ENCODE measurements at places on chromosomes 1 and 21. TPM values are rescaled to one million over a fixed set of nuclear protein-coding genes. Genes with fewer than 3 reads are reported as not detected.

DNA sequence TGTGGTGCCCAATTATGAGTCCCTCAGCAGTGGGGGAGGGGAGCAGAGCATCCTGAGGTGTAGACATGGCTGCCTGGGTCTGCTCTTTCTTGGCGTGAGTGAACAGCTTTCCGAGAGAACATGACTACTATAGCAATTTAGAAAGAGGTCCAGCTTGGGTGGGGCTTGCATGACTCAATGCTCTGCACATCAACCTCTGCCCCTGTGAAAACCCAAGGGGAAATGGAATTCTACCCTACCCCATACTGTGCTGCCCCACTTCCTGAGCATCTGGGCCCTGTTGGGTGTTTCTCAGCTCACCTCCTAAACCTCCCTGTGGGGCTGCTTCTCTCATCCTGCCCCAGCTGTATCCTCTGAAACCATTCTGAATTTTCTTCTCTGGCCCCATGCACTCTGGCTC, 8.2 kb upstream of the AZIN2 start:
- DNase-seq = no peak

The AMY1C gene
- polyA plus RNA-seq = not detected

The MX2 gene
- polyA plus RNA-seq = 1.1 TPM

The MECR gene
- 22.8 TPM for polyA plus RNA-seq

DNA sequence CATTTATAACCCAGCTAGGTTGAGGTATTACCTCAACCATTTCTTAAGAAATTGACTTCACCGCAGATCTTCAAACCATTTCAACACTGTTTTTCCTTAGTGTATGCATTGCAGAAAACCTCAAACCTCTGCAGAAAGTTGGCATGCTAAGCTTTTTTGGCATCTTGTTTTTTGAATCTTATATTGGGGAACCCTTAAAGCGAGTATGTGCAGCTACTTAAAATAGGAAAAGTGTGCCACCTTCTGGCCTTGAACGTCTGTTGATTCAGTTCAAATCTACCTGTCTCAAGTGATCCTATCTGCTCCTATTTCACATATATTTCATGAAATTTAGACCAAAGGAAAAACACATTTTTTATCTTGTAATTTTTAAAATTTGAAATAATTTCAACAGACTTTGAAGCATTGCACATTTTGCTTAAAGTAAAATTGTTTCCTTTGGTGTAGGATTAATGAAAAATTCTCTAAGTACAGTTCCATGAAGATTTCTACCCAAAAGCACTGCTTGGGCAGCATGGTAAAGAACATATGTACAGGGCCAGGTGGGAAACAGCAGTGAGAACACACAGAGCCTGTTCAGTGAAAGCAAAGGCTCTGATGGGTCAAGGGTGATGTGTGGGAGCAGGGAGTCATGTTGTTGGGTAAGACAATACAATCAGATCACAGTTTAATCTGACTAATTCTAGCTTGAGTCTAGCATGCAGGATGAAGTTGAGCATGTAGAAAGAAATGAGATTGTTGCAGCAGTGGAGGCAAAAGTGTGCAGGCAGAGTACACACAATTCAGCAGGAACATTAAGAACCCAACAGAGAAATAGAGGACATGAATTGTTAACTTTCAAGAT, 17.2 kb downstream of the HENMT1 start:
- DNase-seq = peak; percentile 33

DNA sequence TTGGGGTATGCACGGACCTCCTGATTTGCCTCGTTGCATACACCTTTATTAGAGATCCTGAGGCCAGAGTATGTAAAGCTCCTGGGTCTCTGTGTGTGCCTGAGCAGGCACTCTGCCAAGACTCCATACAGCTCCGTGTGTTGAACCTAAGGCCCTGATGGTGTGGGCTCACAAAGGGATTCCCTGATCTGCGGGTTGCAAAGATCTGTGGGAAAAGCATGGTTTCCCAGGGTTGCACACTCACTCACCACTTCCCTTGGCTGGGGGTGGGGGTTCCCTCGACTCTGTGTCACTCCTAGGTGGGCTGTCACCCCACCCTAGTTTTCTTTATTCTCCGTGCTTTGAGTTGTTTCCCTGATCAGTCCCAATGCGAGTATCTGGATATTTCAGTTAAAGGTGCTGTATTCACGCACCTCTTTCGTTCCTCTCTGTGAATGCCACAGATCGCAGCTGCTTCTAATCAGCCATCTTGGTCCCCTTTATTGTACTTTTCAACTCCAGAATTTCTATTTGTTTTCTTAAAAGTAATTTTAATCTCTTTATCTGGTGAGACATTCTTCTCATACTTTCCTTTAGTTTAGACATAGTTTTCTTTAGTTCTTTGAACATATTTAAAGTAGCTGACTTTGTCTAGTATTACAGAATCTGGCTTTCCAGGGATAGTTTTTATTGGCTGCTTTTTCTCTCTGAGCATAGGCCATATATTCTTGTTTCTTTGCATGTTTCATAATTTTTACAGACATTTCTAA, 39.0 kb upstream of the F3 start:
- no peak for DNase-seq

GRCh38 chr1:182147136-182147820, 85.8 kb upstream of the ZNF648 start:
- no peak for DNase-seq

GRCh38 chr1:172221436-172221835, 199.0 kb upstream of the C1orf105 start:
- DNase-seq = no peak

GRCh38 chr1:25570798-25571521, 27.6 kb downstream of the LDLRAP1 start:
- DNase-seq = no peak

GRCh38 chr1:212699104-212699624, 476 bp downstream of the BATF3 start:
- DNase-seq = no peak

The CELA2B gene
- 0.79 TPM for polyA plus RNA-seq

DNA sequence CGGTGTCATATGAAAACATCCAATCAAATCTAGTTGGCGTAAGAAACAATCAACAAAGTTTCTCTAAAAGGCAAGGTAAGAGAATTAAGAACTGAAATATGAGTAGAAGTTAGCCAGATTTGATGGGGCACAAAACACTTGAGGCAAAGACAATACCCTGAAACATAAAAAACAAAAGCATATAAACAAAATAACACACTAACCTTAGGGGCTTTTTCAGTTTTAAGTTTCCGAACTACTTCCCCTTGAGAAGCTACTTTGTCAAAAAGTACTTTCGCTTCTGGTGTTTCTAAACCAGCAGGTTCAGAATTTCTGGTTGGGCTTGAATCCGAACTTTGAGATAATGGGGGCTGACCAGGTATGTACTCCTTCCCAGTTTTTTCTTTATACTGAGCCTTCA, 57.9 kb downstream of the EPRS1 start:
- no peak for DNase-seq

The MTF2 gene
- 47.9 TPM for polyA plus RNA-seq

DNA sequence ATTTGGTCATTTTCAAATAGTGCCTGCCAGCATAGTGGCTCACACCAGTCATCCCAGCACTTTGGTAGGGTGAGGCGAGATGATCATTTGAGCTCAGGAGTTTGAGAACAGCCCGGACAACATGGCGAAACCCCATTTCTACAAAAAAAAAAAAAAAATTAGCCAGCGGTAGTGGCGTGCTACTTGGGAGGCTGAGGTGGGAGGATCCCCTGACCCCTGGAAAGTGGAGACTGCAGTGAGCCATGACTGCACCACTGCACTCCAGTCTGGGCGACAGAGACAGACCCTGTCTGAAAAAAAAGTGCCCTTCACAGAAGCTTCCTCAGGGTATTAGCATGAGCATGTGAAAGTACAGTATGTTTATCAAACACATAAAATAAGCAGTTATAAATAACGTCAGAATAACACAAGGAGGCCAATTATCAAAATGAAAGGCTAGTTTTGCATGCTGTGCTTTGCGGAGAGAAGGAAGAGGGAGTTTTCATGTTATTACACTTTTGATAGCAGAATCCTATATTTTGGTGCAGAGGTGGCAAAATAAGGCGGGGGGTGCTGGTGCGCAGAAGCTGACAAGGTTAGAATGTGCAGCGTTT, 781 bp upstream of the METTL13 start:
- DNase-seq = peak; percentile 17

DNA sequence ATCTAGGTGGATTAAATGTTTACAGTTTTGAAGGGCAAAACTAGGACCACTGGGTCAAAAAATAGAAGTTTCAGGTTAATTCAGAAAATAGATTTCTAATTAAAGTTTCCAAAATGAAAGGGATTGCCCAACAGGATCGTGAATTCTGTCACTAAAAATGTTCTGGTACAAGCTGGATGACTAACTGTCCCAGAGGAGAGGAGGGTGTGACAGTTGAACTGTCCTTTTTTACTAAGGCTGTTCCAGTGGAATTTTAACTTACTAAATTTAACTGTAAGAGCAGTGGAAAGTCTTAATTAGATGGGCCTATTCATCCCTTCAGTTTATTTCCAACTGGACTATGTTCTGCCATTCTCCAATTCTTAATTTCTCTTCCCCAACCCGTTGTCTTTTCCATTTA, 7.2 kb downstream of the SNX7 start:
- no peak for DNase-seq

The MAEL gene
- polyA plus RNA-seq = 3.2 TPM

The KCNT2 gene
- 13.2 TPM for polyA plus RNA-seq

DNA sequence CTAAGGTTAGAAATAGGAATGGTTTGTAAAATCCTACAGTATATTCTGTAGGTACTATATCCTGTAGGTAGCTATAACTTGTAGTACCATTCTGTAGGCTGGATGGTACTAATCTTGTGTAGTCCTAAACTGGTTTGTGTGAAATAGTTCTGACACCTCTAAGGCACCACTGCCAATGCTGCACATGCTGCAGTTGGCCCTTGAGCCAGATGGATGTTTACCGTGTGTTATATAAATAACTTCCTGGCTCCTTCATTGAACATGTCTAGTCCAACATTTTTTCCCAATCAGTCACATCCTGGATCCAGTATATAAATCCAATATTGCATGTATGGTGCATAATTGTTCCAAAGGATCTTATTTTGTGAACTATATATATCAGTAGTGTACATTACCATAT, 89.5 kb upstream of the GNG4 start:
- no peak for DNase-seq

The LCE2B gene
- not detected for polyA plus RNA-seq

DNA sequence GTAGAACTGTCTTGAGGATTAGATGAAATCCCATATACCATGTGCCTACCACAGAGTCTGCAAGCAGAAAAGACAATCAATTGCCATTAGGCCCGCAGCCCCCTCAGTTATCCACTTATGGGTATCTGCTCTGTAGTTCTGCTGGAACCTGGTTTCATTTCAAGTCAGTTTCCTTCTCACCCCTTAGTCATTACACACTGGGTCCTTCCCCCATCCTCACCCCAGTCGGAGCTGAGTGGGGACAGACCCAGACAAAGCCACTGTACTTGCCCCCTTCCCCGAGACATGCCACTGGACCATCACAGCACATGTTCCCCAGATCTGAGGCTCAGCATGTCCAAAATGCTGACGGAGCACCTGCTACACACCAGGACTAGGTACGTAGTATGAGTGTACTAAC, 21.2 kb downstream of the PGLYRP3 start:
- DNase-seq = no peak

DNA sequence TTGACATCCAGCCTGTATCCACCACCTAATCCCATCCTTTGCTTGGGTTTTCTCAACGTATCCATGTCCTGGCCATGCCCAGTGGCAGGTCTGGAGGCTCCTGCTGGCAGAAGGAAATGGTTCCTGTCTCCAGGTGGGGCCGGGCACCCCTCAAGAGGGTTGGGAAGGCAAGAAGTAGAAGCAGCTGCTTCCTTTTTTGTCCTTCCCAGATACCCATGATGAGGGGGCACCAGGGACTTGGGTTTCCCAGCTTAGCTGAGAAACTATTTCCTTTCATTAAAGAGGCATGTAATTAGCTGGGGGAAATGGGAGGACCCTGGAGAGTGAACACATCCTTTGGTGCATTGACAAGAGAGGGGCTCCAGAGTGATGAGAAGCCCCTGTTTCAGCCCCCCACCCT, 21.1 kb upstream of the SLC45A3 start:
- DNase-seq = no peak

DNA sequence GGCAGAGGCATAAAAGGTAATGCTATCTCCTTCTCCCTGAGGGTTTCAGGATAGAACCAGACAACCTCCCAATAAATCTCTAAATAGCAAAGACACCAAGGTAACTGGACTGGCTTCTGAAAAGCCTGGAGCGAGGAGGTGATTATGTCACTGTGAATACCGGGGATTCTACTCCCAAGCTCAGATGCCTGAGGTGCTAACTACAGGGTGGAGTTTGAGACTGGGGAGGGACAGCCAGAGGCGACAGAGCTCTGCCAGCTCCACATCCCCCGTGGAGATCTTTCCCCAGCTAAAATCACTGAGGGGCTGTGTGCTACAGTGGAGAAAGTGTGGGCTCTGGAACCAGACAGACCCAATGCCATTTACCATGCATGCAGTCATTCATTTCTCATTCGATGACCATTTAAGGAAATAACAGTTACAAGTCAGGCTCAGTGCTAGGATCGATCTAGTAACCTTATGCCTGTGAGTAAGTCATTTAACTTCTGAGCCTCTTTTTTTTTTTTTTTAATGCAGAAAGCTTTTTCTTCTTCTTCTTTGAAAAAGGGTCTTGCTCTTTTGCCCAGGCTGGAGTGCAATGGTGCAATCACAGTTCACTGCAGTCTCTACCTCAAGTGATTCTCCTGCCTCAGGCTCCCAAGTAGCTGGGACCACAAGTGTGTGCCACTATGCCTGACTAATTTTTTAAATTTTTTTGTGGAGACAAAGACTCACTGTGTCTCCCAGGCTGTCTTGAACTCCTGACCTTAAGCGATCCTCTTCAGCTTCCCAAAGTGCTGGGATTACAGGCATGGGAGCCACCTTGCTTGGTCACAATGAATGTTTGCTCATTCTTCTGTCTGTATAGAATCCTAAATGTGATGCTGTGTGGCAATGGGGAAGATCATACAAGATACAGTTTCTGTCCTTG, 8.1 kb upstream of the SLC45A3 start:
- DNase-seq = no peak

The SWT1 gene
- polyA plus RNA-seq = 9.9 TPM

The ASPM gene
- polyA plus RNA-seq = 22.6 TPM

GRCh38 chr1:177849579-177850290, 120.1 kb downstream of the SEC16B start:
- no peak for DNase-seq

- DNase-seq = no peak
These were observed 49.5 kb downstream of the SSBP3 start for GRCh38 chr1:54356680-54357147.

DNA sequence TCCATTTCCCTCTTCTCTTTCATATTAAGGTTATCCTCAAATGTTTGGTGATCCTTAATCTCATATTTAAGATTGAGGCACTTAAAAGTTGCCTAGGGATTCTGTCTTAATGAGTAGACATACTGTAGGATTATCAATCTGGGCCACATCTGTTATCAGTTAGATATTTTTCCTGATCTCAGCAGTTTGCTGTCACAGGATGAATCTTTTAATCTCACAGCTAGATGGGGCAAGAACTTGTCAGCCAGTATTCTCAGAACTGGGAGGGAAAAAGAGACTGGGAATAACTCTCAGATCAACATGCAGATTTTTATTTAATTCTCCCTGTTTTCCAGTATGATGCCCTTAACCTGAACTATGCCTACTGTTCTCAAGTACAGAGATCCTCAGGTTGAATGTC, 14.0 kb downstream of the ZNF644 start:
- no peak for DNase-seq

The S100A3 gene
- polyA plus RNA-seq = 0.22 TPM

Data from left renal pelvis (tissue), 4 donors.